ENCODE measurements at places on chromosomes 2 and 18. TPM values are rescaled to one million over a fixed set of nuclear protein-coding genes. Genes with fewer than 3 reads are reported as not detected.

DNA sequence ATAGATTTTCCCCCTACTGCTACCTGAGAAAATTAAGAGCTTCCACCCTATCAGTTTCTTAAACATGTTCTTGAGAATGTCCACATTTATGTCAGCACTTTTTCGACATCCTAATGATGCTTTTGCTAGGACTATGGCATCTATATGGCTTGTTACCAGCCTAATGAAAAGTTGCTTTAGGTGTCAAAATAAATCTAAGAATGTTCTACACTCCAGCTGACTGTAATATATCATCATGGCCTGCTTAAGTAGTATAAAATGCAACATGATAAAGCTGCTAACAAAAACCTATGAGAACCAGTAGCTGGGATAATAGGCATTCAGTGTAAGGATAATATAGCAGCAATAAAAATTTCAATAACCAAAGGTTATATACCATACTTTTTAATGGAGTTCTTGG, 1983.5 kb upstream of the CELF4 start:
- H3K4me1 ChIP-seq, result no peaks in the 10 kb centered on the region
- H3K27me3 ChIP-seq, result no peaks in the 10 kb centered on the region
- H3K4me3 ChIP-seq, result no peak overlapping the region
- no peak for DNase-seq
- no peak overlapping the region for H3K27ac ChIP-seq

DNA sequence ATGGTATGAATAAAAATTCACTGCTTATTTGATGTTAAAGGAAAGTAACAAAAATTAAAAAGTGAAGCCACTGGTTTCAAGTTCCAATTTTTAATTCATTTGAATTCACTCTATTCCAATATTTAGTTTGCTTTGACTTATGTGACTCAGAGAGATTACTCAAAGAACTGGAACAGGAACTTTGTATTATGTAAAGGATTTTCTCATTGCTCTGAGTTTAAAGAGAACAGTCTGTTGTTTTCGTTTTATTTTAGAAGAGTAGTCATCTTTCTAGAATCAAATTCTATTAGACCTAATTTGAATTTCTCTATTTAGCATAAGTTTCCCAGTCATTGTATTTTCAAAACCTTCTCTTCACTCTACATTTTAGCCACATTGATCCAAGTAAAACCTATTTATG, 300.1 kb upstream of the SLC8A1 start:
- H3K36me3 ChIP-seq, result no peaks in the 10 kb centered on the region
- H3K4me1 ChIP-seq, result no peaks in the 10 kb centered on the region
- H3K27ac ChIP-seq, result no peak overlapping the region
- H3K27me3 ChIP-seq, result no peaks in the 10 kb centered on the region
- no peak overlapping the region for H3K4me3 ChIP-seq
- DNase-seq, result no peak

DNA sequence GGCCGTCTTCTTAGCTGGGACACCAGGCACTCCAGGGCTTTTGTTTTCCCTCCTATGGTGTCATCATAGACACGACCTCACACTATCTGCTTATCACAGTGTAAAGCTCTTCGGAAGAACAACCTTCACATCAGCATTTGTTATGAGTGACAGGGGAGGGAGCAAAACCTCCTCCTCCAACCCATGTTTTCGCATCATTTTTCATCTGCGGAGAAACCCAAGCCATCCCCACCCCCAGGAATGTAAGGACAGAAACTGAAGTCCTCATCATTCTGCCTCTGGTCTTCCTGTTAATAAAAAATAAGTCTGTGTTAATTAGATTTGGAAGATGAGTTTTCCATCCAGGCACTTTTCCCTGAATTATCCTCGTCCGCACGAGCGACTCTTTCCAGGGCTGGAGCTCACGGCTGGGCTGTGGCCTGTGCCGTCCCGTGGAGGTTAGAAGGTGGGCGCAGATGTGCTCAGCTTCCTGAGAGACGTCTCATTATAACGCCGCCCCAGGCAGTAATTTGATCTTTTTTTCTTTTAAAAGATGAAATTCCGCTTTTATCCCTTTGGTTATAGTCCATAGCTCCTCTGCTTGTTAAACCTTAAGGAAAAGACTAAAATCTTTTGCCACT, 101.6 kb upstream of the TMEM18 start:
- H3K4me3 ChIP-seq, result no peak overlapping the region
- H3K27me3 ChIP-seq, result no peaks in the 10 kb centered on the region
- H3K27ac ChIP-seq, result no peak overlapping the region
- no peaks in the 10 kb centered on the region for H3K36me3 ChIP-seq

GRCh38 chr2:222450021-222450420, 25.7 kb downstream of the SGPP2 start:
- DNase-seq, result no peak
- peaks cover 9% of the 10 kb centered on the region for H3K4me1 ChIP-seq
- H3K27ac ChIP-seq, result no peak overlapping the region
- no peaks in the 10 kb centered on the region for H3K27me3 ChIP-seq
- H3K36me3 ChIP-seq, result no peaks in the 10 kb centered on the region

DNA sequence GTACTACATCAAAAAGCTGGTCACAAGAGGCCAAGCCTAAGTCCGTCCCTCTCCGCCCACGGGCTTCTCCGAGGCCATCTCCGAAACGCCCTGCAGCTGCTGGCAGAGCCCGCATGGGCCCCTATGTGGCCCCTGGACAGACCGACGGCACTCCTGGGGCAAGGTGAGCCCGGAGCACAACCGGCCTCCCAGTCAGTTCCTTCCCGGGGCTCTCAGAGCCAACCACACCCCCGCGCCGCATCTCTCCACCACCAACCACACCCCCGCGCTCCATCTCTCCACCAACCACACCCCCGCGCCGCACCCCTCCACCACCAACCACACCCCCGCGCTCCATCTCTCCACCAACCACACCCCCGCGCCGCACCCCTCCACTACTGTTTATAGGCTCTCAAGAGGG, 93.5 kb downstream of the ZNF516 start:
- H3K27ac ChIP-seq, result no peak overlapping the region
- no peaks in the 10 kb centered on the region for H3K27me3 ChIP-seq
- no peak overlapping the region for H3K4me3 ChIP-seq

- DNase-seq, result no peak
- peaks cover 12% of the 10 kb centered on the region for H3K27me3 ChIP-seq
- no peaks in the 10 kb centered on the region for H3K36me3 ChIP-seq
- no peak overlapping the region for H3K4me3 ChIP-seq
- H3K27ac ChIP-seq, result no peak overlapping the region
Observed at GRCh38 chr2:11507517-11507916, 26.3 kb upstream of the GREB1 start.

DNA sequence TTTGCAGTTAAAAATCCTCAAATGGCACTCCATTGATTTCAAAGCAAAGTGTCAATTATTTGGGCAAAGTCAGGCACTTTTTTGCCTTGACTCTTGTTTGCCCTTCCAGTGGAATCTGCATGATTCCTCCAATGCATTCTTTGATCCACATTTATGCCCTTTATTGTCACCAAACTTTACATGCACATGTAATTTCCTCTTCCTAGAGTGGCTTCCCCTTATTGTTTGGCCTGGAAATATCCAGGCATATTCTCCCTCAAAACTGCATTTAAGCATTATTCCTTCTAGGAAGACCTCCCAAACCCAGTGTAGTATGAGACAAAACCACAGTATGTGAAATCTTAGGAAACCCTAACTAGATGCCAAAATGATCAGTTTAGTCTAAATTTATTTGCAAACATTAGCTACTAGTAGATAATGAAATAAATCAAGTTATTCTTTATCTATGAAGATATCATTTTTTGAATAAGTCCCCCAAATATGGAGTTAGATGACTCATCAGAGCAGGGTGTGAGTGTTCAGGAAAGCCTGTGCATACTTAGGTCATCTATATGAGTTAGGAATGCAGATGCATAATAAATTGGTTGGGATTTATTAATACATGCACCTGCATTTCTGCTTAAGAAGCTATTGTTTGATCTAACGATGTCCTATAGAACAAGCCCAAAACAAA, 433.3 kb upstream of the TCF4 start:
- H3K27ac ChIP-seq, result no peak overlapping the region
- no peaks in the 10 kb centered on the region for H3K4me1 ChIP-seq
- no peak overlapping the region for H3K4me3 ChIP-seq
- no peaks in the 10 kb centered on the region for H3K27me3 ChIP-seq
- no peak for DNase-seq

DNA sequence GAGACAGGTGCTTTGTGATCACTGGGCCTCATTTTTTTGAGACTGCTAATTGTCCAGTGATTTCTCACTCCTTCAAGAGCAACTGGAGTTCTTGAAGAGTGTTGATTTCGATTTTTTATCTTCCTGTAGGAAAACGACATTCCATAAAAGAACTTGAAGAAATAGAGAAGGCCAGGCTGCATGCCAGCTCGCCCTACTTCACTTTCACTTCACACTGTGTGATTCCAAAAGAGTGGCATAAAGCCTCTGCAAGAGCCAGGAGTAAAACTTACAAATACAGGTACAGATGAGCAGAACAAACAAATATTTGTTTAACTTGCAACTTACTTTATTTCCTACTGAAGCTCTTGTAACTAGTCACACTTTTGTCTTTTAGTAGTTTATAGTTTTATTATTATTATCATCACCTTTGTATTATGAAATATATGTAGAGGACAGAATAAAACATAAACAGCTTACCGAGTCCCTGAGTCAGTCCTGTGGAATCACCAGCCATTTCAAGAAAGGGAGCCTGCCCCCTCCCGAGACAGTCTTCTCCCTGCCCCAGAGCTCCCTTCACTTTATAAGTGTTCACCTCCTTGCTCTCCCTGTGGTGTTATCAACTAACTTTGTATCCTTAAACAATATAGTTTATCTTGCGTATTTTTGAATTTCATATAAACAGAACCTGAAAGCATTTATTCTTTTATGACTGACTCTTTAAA, 8.7 kb downstream of the FAM228A start:
- H3K4me1 ChIP-seq, result no peaks in the 10 kb centered on the region
- no peak overlapping the region for H3K27ac ChIP-seq
- H3K4me3 ChIP-seq, result no peak overlapping the region
- H3K27me3 ChIP-seq, result no peaks in the 10 kb centered on the region
- H3K36me3 ChIP-seq, result no peaks in the 10 kb centered on the region

GRCh38 chr2:104873689-104874054, 19.8 kb downstream of the POU3F3 start:
- peaks cover 13% of the 10 kb centered on the region for H3K4me1 ChIP-seq
- H3K27me3 ChIP-seq, result peaks cover 52% of the 10 kb centered on the region
- no peak overlapping the region for H3K27ac ChIP-seq
- H3K36me3 ChIP-seq, result no peaks in the 10 kb centered on the region
- DNase-seq, result no peak
- peak overlapping the region; percentile 62 for H3K4me3 ChIP-seq

DNA sequence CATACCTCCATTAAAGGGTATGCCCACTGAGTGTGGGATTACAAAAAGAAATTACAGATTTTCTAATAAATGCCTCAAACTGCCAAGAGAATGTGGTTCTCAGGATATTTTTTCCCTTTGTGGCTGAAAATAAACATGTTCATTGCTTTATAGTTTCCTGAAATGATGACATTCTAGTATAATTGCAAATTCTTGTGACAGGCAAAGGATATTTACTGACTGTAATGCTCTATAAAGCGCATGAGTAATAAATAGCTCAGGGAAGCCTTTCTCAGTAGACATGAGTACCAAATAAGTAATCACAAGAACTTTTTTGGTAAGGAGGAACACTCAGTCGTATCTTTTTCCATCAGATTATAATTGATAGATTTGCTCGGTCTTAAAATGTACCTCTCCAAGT, 72.3 kb downstream of the FTCDNL1 start:
- no peaks in the 10 kb centered on the region for H3K4me1 ChIP-seq
- no peak for DNase-seq
- no peaks in the 10 kb centered on the region for H3K27me3 ChIP-seq

DNA sequence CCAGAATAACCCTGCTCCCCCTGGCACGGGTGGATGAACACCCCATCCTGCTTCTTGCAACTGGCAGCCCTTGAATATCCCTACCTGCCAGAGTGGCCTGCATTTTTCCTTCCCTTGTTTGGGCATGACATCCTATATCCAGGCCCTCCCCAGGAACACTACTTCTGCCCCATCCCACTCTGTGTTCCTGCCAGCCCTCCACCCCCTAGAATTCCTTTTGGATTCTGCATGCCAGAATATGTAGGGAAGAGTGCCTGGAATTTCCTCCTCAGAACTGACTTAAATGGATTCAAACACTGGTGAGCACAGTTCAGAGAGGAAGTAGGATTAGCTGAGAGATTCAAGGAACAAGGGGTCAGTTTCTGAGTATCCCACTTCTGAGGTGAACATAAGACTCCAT, 123.5 kb upstream of the PELI1 start:
- H3K4me3 ChIP-seq, result no peak overlapping the region
- no peaks in the 10 kb centered on the region for H3K27me3 ChIP-seq
- H3K4me1 ChIP-seq, result peaks cover 10% of the 10 kb centered on the region
- no peak overlapping the region for H3K27ac ChIP-seq
- no peak for DNase-seq

POTEC gene
- not detected for total RNA-seq

POU3F3 gene
- not detected for total RNA-seq

DPY30 gene
- total RNA-seq, result 53.7 TPM
